ENCODE measurements at places on chromosomes 1 and 21. TPM values are rescaled to one million over a fixed set of nuclear protein-coding genes. Genes with fewer than 3 reads are reported as not detected.

CD1B gene
- total RNA-seq = not detected

TSPAN2 gene
- total RNA-seq = 32.8 TPM

ABCD3 gene
- total RNA-seq = 41.6 TPM

MRAP gene
- total RNA-seq = not detected

TNFRSF18 gene
- 0.66 TPM for total RNA-seq

ATP1A4 gene
- total RNA-seq = not detected

TMOD4 gene
- 1.4 TPM for total RNA-seq

STX12 gene
- 62.1 TPM for total RNA-seq

RNU1-3 gene
- total RNA-seq = 1,356 TPM

KNCN gene
- not detected for total RNA-seq

Measured in astrocyte (in vitro differentiated cells and primary cell).